ENCODE measurements at places on chromosomes 3 and 15.

DNA sequence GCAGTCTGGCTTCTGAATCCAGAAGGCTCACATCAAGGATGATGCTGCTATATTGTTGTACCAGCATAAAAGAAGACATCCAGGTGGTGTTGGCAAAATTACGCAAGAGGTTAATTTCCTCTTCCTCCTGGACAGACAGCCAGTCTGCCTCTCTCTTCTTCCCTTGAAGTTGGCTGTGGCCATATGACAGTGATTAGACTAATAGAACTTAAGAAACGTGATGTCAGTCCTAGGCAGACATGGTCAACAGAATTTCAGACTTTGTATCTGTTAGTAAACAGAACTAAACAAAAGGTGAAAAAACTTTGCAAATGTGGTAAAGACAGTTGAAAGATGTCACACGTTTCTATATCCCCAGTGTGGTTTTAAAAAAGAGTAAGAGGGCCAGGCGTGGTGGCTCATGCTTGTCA lies 465.2 kb upstream of the NR2F2 start:
- DNase-seq: no peak

DNA sequence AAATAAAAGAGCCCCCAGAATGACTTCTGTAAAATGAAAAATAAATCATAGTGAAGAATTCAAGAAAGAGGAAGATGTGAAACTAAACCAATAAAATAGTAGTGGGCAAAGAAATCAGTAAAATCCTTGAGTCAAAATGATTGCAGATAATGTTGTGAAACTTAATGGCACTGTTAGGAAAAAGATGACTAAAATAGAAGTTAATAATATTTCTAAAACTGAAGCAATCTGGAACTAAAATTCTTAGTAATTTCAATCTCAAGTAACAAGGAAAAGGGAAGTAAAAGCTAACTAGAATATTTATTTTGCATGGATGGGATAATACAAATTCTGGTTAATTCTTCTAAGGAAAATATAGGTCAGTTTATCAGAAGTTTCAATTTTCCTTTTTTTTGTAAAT lies 84.6 kb downstream of the TMCO5A start:
- no peak for DNase-seq

DNA sequence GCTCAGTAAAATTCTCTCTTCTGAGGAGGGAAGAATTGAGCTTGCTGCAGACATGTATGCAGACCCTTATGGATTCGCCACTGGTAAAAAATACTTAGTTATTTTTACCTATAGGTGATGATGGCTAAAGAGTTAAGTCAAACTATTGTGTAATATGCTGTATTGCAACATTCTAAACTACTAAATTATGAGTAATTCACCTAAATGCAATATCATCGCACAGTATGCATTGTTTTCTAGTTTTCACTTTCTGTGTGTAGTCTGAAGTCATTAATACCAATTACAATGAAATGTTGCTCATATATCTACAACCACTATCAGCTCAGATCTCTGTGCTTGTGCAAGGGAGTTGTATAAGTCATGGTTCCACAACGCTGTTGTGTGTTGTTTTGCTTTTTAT lies 48.7 kb upstream of the ROBO2 start:
- no peak for DNase-seq

DNA sequence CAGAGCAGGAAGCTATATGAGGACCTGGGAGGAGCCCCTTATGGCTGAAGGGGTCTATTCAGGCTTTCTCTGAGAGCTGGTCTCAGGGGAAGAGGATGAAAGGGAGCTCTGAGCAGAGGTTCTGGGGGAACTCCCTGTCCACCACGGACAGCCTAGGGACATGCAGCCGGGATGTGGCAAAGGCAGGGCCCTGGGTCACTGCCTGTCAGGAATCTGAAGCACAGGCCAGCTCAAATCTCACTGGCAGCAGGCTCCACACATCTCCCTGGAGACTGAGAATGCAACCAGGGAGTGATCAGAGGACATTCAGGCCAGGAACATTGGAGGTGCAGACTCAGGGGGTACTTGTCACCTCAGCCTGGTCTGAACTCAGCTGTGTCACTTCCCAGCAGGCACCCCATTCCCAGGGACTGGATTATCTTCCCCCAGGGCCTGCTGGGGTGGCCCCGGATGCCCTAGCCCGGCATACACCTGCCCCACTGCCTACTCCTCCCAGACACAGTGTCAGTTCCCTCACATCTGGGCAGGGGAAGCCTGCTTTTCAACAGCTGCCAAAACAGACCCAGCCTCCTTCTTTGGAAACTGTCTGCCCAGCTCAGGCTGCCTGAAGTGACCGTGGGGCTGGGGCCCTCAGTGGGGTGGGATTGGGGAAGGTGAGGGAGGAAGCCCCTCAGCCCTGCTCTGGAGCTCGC lies 18.3 kb upstream of the SEMA3F start:
- no peak for DNase-seq

DNA sequence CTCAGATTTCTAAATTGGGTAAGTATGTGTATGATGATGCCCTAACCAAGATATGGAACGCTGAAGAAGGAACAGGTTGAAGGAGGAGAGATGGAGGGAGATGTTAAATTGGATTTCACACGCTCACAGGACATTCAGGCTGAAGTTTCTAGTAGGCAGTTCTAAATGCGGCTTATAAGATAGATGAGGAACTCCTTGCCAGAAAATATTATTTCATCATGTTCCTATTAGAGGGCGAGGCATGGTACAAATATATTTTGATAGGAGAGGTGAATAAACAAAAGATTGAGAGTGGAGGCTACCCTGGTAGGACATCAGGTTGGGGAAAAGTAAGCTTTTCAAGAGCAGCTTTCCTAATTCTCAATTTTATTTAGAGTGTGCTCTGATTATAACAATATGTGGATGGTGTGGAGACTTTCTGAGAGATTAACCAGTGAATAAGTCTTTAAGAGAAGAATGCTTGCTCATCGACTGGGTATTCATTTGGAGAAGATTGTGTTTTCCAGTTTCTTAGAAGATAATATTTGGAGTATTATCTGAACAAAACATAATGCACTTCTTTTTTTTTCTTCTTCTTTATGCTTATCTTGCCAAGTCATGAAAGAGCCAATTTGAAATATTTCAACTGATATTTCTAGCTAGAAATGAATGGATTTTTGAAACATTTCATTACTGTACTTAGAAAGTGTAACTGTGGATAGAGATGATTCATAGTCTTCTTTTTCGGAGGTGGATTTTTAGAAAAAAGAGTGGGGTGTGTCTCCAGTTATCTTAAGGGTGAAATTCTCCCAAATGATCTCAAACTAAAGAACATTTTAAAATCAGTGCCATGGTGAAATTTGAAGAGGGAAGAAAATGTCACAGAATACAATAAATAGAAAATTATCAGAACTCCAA lies 88.5 kb downstream of the B3GALNT1 start:
- DNase-seq: no peak

All from AML-193 (cell line).